NCI-H226 (cell line): ENCODE measurements at places on chromosomes 11 and 22.
A peak's percentile ranks its signal among the peaks of the same experiment; 100 is the strongest.

DNA sequence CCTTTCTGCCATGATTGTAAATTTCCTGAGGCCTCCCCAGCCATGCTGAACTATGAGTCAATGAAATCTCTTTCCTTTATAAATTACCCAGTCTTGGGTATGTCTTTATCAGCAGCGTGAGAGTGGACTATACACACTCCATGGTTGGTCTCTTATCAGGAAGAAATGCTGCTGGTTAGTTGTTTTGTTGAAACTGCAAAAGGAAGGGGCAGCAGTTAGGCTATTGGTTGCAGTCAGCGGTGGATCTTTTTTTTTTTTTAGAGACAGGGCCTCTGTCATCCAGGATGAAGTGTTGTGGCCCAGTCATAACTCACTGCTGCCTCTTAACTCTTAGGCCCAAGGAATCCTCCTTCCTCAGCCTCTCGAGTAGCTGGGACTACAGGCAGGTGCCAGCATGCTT, 51.7 kb downstream of the HSD17B12 start:
- no peak for DNase-seq

DNA sequence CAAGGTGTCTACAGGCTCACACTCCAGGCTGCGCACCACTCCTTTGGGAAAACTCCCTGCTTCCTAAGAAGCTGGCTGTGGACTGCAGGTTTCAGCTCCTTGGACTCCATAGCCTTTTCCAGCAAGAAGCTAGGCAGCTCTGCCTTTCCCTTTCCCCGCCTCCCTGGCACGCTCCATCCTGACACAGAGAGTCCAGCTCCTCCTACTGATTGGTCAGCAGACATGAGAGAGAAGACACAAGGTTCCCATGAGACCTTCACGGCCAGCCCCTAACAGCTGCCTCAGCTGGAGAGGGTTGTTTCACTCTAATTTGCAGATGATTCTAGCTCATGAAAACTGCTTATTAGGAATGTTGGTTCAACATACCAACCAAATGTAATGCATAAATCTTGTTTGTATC, 27.6 kb downstream of the TENM4 start:
- peak; percentile 72 for DNase-seq

GRCh38 chr11:45374653-45375059, 88.5 kb upstream of the SYT13 start:
- DNase-seq: no peak

DNA sequence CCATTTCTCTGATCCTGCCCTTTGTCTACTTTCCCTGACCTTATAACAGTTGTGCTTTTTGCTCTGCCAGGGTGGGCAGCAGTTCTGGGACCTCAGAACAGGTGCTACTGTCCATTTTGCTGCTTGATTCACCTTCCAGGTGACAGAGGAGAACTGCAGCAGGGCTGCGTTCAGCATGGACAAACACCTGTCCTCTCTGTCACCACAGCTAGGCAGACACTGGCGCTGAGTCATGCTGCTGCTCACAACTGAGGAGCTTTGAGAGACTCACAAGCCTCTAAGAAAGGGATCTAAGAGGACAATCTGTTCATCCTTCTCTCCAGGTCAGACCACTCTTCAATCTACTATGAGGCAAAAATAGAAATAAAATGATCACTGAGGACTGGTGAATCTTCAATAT, 1144.5 kb upstream of the CCDC90B start:
- DNase-seq: no peak

DNA sequence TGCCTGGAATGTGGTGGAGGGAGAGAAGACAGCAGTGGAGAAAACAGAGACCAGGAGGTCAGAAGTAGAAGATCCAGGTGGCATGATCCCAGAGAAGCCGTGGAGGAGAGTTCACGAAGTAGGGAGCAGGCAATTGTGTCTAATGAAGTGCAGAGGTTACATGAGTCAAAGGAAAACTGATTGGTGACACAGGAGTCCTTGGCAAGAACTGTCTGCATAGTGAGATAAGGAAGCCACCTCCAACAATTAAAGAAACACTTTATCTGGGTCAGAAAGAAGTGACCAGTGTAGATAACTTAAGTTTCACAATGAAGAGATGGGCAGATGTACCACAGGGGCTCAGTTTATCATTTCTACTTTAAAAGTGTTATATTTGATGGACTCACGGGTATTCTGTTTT, 57.0 kb upstream of the PTH start:
- DNase-seq: no peak

DNA sequence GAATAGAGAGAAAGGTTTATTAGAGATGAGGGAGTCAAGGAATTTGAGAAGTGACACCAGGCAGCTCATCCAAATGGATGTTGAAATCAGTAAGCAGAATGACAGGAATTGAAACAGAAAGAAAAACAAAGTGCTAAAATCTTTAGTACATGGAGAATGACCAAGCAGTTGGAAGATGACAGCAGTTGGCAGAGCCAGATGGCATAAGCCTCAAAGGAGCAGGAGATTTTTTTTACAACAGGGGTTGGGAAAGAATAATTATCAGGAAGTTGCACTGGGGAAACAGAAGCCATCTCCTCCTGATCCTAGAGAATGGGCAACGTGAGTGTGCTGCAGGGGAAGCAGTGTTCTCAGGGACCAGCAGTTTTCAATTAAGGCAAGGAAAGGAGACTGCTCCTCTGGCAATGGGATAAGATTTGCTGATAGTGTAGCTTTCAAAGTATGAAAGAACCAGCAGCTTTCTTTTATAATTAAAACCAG, 28.9 kb downstream of the RAB39A start:
- no peak for DNase-seq

DNA sequence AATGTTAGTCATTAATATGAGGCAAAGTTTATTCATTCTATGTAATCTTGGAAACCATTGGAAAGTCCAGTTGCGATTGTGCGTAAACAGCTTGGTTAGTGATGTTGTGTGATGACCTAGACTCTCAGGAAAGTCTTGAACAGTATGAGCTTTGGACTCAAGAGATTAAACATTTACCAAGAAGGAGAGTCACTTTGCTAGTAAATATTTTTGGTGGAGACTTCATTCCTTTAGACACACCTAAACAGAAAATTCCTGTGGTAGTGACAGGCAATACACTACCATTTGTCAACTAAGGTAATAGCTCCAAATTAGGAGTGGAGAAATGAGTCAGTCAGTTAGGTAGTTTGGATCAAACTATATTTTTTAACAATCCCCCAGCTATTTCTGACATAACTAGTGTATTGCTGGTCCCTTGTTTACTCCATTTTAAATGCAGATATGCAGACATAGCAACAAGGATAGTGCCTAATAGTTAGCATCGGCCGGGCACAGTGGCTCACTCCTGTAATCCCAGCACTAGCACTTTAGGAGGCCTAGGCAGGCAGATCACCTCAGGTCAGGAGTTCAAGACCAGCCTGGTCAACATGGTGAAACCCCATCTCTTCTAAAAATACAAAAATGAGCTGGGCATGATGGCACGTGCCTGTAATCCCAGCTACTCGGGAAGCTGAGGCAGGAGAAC, 89.3 kb downstream of the ARHGAP42 start:
- peak; percentile 65 for DNase-seq

GRCh38 chr11:91947215-91947820, 277.3 kb upstream of the FAT3 start:
- DNase-seq: peak; percentile 65

GRCh38 chr11:9613830-9614762, 40.6 kb downstream of the WEE1 start:
- peak; percentile 76 for DNase-seq

DNA sequence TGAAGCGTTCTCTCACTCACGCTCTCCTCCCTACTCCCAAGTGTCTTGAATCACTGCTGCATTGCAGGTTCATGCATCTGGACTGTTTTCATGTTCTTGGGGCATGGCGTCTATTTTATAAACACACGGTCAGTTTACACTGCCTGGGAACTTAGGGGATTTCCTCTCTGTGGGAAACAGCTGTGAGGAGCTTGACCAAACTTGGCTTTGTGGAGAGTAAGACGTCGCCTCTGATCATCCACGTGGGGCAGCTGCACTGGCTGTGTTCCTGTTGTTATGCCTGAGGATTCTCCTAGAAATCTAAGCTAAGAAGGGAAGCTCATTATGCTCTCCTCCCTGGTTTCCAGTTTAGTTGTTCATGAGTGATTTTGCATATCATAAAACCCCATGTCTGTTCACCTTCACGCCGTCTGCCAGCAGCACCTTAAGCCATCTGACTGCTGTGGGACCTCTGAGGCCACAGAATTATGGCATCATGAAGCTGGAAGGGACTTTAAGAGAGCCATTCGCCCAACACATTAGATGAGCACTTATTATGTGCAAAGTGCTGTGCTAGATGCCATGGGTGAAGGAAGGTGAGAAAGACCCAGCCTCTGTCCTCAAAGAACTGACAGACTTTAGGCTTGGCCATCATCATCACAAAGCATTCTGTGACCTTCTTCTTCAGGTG, 38.8 kb upstream of the POU2AF1 start:
- DNase-seq: no peak

GRCh38 chr22:29211066-29211465, 5.4 kb downstream of the EMID1 start:
- DNase-seq: no peak

- DNase-seq: no peak
Measured at GRCh38 chr11:43774786-43775185, 94.2 kb downstream of the HSD17B12 start.

DNA sequence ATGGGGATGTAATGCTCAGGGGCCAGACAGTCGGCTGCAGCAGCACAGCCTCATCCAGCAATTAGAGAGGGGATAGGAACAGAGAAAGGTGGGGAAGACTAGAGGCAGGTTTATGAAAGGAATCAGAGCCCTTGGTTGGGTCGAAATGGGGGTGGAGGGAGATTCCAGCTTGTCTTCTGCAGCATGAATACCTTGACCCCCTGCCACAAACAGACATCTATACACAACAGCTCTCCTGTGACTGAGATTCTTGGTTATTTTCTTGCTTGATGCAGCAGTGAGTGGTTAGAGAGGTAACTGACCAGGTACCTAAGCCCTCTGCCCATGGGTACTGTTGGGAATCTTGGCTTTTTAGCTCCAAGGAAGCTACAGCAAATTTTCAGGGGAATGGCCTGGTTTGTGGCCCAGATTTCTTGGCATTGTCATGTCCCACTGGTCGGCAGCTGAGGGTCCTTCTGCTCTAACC, at the start of gene TRIM49D1:
TRIM49D1 (minus strand) TSS at position 51 of the 466 bp plus-strand sequence. CDS start 4,535 bp downstream, outside the sequence.
- DNase-seq: no peak

DNA sequence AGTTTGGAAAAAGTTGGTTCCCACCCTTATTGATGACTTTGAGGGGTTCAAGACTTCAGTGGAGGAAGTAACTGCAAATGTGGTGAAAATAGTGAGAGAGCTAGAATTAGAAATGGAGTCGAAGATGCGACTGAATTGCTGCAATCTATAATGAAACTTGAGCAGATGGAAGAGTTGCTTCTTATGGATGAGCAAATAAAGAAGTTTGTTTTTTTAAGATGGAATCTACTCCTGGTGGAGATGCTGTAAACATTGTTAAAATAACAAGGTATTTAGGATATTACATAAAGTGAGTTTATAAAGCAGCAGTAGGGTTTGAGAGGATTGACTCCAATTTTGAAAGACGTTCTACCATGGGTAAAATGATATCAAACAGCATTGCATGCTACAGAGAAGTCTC, 64.2 kb upstream of the GRK2 start:
- no peak for DNase-seq

- no peak for DNase-seq
Measured at GRCh38 chr11:29271616-29272015, 745.2 kb downstream of the KCNA4 start.

GRCh38 chr11:65206441-65206841, 24.7 kb downstream of the CAPN1 start:
- no peak for DNase-seq

DNA sequence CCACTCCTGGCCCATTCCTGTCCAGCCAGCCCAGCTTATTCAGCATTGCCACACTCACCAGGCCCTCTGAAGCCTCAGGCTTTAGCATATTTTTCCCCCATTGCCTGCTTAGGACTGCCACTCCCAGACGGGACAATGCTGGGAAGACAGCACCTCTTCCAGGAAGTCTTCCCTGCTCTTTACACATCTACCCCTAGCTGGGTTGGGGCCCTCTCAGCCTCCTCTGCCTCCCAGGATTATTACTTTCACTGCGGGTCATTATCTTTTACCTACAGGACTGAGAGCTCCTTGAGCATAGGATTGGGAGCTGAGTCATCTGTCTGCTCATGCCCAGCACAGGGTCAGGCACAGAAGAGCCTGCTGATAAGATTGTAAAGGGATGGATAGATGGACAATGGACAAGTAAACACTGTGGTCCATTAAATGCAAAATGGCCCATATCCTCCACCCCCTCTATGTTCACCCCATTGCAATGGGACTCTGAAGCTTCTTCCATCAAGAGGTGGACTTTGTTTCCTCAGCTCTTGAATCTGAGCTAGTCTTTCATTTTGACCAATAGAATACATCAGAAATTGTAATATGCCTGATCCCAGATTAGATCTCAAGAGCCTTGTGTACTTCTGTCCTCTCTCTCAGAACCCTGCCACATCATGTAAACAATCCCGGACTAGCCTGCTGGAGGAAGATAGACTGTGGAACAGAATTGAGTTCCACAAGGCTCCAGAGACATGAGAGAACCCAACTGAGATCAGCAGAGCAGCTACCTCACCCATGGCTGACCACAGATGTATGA, 32.0 kb upstream of the LRRC32 start:
- no peak for DNase-seq

- DNase-seq: no peak
Measured at GRCh38 chr11:8267280-8267679, 3.6 kb upstream of the LMO1 start.

DNA sequence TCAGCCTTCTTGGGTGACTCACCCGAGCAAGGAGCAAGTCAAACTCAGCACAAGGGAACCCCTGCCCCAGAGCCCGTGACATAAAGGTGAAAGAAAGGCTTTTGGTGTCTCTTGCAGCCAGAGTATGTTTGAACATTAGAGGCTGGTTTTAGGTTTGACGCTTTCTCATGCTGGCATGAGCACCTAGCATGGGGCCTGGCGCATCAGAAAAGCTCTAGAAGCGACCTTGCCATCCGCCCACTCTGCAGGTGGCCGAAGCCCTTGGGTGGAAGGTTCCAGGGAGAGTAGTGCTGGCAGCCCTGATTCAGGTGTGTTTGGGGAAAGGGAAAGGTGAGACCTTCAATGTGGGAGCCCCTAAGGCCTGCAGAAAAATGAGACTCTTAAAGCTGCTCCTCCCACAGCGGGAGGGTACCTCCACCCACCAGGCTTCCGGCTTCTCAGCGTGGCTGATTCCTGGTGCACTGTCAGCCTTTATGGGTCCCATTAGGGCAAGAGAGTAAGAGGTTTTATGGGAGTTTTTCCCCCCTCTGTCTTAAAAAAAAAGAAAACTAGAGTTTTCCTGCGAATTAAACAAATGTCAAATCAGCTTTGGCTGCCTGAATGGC, 88.4 kb downstream of the GRIK4 start:
- no peak for DNase-seq

- DNase-seq: peak; percentile 8
Measured at GRCh38 chr11:129023968-129024676, 81.5 kb upstream of the TP53AIP1 start.

DNA sequence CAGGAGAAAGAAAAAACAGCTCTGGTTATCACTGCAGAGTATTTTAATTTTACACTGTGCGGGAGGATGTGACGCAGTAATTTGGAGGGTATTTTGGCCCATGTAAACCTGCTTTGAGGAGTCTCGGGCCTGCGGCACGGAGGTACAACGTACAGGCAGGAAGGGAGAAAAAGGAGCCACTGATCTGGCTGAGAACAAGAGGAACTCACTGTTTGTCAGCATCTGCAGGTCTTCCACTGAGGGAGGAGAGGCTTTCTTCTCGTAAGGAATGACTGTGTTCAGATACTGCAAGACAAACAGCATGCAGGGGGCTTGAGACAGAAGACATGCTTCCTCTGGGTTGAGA, 44.0 kb downstream of the FEZ1 start:
- no peak for DNase-seq

GRCh38 chr11:36558571-36559413, 9.0 kb upstream of the RAG1 start:
- no peak for DNase-seq
